ENCODE measurements at places on chromosomes 5 and 9.

- no peak for DNase-seq
These were observed 12.4 kb upstream of the GNG10 start for GRCh38 chr9:111649016-111649415.

GRCh38 chr5:81426359-81427030 is 32.6 kb upstream of the ACOT12 start:
- DNase-seq, result no peak

GRCh38 chr5:65157906-65158603 is 323.7 kb downstream of the ADAMTS6 start:
- no peak for DNase-seq

- DNase-seq, result no peak
These were observed 536.5 kb upstream of the GRIA1 start for GRCh38 chr5:152953788-152954483.

- no peak for DNase-seq
These were observed 6.1 kb downstream of the RNU6ATAC start for GRCh38 chr9:134158242-134158641.

- no peak for DNase-seq
These were observed 1.5 kb downstream of the CACNA1B start for GRCh38 chr9:137879052-137879451.

DNA sequence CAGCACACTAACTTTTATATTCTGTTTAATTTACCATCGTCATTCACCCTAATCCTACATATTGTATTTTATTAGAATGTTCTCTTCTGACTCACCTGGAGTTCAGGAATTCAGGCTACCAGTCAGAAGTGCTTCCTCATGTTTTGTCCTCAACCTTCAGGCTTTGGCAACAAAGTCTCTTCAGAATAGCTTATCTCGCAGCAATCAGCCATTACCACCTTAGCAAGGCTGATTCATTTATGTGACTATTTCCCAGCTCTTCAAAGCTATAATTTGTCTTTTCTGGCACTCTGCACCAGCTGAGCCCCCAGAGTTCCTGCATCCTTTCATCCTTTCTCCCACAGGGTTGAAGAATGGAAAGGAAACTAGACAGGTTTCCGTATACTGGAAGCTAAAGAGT is 365.5 kb upstream of the CDH18 start:
- DNase-seq, result no peak

GRCh38 chr5:17966640-17967402 is 332.6 kb downstream of the TAF11L14 start:
- no peak for DNase-seq

DNA sequence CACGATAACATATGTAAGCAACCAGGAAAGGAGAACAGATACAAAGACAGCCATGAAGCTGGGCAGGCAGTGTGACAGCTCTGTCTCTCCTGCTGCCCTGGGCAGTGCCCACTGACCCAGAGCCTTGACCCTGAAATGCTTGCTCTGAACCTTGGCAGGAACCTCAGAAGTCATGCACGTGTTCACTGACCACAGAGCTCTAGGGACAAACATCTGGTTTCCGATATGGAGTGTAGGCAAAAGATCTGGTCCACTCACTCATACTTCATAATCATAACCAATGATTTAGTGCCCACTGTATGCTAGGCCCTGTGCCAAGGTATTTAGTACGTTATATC is 102.6 kb downstream of the FSTL4 start:
- DNase-seq, result no peak

DNA sequence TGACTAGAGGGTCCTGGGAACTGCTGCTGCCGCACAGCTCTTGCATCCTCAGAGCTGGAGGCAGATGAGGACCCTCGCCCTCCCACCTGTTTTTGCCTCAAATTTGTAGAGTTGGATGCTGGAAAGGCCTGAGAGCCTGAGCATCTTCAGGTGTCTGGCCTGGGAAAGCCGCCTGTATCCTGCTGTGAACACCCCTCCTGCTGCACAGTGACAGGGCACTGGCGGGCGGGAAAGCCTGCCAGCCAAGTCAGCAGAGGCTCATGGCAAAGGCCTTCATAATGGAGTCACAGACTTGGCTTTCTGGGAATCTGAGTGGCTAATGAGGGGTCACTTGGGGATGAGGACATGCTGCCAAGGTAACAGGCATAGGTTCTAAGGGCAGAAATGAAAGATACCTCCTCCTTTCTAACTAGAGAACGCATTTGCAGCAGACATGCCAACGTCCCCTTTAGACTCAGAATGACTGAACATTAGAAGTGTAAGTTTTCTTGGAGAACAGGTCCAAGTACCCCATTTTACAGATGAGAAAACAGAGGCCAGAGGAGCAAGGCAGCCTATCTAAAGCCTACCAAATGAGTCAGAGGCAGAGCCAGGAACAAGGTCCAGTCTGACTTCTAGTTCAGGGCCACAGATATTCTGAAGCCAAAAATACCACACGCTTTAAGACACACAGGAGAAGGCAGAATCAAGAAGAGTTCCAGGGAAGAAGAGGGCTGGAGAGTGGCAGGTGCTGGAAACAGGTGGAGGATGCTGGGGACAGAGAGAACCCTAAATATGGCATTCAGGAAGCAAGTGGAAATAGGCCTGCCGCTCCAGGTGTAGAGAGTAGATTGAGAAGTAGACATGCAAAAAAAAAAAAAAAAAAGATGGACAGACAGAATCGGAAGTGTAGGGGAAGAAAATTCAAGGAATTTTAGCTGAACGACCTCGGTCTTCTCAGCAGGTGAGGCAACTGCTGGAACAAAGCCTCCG is 44.1 kb downstream of the EPB41L4B start:
- DNase-seq, result no peak

GRCh38 chr9:72623156-72623555 is 101.7 kb downstream of the TMC1 start:
- peak; percentile 17 for DNase-seq

DNA sequence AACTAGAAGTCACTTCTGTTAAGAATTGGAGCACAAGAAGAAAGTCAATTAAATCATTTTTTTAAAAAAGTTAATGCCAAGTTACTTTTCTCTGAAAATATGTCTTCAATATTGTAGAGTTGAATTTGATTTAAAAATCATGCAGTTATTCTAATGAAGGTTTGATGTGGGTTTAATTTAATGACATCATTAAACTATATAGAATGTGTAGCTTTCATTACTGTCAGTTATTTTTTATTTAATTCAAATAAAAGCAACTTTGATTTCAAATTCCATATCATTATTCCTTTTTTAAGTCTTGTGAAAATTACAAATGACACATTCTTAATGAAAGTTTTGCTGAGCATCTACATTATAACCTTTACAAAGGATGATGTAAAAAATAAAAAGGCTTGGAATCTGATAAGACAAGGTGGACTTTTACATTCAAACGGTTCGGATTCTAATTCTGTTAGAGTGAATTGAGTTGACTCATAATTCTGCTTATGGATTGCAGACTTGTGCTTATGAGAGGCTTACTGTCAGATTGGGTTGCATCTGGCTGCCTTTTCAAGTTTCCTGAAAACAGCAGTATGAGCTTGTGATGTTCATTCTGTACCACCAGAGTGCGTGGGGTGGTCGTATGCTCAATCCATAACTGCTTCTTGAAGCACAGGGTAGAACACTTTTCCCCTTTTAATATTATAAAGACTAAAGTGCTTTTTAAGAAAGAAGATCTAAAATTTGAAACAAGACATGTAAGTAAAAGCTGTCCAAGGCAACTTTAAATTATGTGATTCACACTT is 253.0 kb upstream of the ARRDC3 start:
- DNase-seq, result no peak

- peak; percentile 12 for DNase-seq
These were observed 186.7 kb upstream of the NR4A3 start for GRCh38 chr9:99635032-99635431.

DNA sequence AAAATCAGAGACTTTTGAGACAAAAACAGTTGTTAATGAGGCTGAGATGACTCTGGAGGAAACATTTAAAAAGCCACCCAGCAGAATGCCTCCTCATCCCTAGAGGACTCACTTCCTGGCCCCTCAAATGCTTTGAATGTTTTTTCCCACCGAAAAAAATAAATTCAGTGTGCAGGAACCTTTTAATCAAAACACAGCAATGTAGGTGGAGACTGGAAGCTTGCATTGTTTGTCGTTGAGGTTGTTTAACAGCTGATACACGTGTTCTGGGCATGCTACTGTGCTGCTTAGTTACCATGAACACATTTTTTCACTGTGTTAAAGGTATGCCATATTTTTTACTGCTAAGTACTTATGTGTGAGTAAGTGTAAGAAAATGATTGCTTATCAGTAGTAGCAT is 65.7 kb upstream of the ADCY2 start:
- no peak for DNase-seq

GRCh38 chr9:69895185-69895584 is 74.6 kb downstream of the CFAP95 start:
- DNase-seq, result no peak

DNA sequence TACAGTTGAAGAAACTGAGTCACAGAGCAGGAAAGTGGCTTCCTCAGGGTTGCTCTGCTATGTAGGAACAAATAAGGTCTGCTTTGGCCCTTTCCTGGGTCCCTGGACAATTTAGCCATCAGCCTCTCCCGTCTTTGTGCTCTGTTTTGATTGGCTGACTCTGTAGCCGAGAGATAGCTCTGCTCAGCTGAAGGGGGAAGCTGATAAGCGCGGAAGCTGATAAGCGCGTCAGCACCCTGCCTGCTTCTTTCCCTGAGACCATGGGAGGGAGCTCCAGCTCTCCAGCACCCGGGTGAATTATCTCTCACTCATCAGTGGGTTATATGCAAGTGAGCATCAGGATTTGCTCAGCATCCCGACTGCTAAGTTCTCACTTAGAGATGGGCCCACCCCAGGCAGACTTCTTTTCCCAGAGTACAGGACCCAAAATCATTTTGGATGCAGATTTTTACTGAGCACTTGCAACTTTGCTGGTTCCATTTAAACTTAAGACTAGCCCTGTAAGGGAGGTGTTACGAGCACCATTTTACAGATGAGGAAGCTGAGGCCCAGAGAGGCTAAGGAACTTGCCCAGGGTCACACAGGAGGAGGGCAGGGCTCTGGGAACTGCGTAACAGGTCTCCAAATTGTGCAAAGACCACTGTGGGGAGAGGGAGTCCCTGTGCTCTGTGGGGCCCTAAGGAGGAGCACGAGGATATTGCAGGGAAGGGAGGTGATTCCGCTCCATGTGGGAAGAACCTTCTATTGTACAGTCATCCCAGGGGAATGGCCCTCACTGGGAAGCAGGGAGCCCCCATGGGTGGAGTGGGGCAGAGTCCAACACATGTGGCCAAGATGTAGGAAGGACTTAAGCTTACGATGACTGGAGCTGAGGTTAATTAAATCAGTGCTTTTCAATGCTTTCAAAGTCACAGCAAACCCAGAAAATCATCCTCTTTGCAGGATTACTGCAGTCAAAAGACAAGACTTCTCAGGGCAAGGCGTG is 83.7 kb upstream of the ORM1 start:
- DNase-seq, result peak; percentile 45

- DNase-seq, result no peak
These were observed 90.5 kb upstream of the NIPAL4 start for GRCh38 chr5:157369507-157369906.

GRCh38 chr9:91727972-91728371 is 222.1 kb downstream of the ROR2 start:
- no peak for DNase-seq

GRCh38 chr9:126664900-126665643 is 51.3 kb downstream of the LMX1B start:
- no peak for DNase-seq

GRCh38 chr5:164191240-164191639 is 685.8 kb downstream of the MAT2B start:
- no peak for DNase-seq

Measured in GM03348 (cell line).